ENCODE measurements at places on chromosomes 2 and 18.
A peak's percentile ranks its signal among the peaks of the same experiment; 100 is the strongest.

DNA sequence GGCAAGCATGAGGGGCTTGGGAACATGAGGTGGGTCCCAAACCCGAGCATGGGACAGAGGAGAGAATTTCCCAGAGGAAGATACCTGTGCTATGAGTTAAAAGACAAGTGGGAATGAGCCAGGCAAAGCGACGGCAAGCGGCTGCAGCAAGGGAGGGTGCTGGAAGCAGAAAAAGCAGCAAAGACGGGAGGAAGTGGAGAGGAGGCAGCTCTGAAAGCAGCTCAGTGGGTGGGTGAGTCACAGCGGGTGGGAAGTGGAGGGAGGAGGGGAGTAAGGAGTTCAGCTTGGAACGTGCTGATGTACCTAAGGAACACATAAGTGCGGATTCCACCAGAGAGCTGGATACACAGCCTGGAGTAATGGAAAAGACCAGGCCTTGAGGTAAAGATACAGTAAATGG, 41.4 kb downstream of the THUMPD2 start:
- DNase-seq: peak; percentile 24

DNA sequence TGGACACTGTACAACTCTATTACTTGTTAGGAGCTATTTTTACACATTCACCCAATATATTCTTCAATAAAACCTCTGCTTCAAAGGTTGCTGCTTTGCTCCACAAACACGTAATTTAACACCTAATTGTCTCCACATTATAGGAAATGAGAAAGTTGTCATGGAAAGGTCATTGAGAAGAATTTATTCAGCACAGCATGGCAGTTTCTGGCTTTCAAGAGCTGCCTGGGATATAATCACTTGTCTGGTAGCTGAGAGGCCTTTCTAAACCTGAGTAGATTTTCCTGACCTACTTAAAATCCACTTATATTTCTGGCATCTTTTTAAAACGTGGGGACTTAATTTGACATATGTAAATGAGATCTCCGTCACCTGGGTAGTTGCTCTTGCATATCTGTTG, 216.1 kb downstream of the ZNF804A start:
- no peak for DNase-seq

DNA sequence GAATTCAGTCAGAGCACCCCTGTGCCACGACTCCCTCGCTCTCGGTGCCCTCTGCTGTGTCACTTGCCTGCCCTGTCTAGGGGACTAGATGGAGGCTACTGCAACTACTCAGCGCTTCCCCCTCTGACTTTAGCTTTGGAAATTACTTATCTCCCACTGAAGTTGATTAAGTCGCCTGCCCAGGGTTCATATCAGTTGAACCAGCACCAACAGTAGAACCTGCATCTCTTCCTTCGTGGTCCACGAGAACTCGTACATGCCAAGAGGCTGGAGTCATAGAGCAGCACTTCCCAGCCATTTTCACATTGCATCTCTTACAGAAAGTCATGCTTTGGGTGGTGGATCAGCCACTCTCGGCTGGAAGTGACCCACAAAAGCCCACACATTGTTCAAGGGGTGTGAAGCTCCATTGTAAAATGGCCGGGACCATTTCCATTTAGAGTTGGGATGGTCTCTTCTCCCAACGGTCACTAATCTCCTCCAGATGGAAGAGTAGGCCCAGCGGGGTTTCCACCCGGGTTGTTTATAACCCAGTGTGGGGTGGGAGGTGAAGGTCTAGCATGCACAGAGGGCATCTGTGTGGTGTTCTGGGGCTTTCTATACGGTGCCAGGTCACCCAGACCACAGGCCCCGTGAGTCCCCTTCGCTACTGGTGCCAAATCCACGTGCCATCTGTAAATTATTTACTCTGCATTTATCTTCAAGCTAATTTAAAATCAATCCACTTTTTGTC, 38.0 kb downstream of the STEAP3 start:
- no peak for DNase-seq

DNA sequence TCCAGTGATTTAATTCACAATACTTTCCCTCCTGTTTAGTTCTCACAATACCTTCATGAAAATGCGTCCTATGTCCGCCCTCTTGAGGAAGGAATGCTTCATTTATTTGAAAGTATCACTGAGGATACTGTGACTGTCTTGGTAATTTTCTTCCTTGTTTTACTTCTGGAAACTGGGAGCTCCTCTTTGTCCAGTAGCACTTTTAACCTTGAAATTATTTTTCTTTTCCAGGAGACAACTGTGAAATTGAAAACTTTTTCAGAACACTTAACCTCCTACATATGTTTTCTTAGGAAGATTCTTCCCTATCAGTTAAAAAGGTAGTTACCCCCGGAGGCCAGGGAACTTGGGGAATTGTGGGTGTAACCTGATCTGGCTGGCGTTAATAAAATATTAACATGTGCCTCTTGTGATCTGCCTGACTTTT, 58.9 kb upstream of the STON1 start:
- DNase-seq: no peak

- no peak for DNase-seq
These were observed 172.7 kb upstream of the BOD1L2 start for GRCh38 chr18:56974141-56974540.

- no peak for DNase-seq
These were observed 39.9 kb downstream of the TGFA start for GRCh38 chr2:70513738-70514137.
